ENCODE measurements at places on chromosomes 5 and 9.

DNA sequence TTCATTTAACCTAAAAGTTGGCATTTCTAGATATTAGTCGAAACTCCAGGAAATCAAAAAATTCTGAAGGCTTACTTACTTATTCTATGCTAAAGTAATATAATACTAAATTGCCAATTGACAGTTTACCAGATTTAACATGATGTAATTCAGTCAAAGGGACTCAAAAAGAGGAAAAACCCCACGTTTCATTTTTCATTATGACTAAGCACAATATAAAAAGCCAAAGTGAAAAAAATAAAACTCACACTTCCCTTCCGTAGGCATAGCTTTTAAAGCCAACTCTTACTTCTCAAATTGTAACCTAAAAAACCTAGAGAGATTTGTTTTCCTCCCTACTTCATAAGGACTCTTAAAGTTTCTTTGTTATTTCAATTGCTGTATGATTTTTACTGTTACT is 146.6 kb downstream of the RAPGEF6 start:
- no peak for DNase-seq

DNA sequence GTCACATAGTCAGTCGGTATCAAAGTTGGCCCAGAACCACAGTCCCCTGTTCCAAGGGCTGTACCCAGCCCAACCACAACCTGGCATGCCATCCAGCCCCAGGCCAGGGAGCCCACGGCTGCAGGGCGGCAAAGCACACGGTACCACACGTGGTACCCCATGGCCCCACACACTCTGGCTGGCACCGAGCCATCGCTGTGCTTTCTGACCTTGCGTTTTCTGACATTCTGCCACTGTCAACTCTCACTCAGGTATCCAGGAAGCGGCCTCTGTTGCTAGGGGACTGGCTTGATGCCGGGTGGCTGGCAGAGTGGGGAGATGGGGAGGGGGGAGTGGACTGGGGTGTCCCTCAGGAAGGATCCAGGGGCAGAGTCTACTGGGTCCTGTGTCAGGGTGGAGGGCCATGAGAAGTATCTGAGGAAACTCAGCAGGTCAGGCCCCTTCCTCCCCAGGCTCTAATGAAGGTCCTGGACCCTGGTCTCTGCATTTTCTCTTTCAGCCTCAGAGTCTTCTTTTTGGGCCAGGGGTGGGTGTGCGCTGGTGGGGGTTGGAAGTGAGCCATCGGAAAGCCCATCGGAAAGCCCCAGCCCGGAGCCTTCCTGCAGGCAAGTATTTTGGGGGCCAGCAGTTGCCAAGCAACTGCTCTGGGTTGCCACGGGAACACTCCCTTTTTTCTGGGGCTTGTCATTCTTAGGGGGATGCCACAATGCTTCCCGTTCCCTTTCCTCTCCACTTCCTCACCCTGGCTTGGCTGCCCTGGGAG is 21.0 kb upstream of the RALGDS start:
- DNase-seq: no peak

DNA sequence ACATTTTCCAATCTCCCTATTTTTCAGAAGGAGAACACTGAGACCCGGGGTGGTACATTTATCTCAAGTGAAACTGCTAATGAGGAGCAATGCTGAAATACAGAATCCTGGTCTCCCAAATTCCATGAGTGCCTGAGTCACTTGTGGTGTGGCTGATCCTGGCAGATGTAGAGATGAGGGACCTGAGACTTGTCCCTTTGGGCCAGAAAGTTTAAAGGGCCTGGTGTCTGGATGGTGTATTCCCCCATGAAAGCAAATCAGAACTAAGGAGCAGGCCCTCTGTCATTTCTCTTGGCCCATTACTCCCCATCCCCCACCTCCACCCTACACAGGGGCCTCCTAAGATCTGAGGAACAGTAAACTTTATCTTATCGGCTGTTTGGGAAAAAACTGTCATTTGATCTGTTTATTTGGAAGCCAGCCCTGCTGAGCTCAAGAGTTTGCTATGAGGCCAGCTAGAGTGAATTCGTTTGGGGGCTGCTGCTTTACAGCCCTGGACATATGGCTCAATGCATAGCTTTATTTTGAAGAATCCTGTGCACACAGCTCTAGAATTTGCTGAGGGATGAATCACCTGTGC is 140.3 kb downstream of the LHFPL2 start:
- no peak for DNase-seq

DNA sequence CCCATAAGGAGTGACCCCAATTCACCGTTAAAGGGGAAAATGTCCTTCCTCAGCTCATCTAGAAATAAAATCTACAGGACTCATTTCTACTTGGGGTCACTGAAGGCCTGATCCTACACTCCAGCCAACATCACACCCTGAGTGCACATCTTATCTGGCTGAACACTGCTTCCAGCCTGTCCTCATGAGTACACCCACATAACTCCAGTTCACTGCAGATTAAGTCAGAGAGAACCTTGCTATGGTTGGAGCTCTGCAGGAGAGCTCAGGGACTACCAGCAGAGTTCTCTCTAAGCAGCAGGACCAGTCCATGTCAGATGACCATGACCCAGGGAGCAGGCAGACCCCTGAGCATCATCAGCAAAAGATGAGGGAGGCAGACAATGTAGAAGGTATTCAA is 126.9 kb upstream of the MAP3K1 start:
- DNase-seq: no peak

DNA sequence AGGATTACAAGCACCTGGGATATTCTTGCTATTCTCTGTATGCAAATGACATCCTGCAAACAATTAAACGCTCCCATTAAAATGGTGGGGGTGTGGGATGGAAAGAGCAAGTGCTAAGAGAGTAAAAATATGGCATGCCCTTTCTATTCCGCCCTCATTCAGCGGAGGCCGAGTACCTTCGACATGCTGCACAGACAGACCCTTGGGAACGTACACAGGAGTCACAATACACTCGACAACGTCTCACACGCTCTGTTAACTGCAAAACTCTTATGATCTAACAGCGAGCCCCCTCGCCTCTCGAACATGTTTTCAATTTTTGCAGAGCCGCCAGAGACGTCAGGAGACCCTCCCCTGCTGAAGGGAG is 322.2 kb downstream of the CEMIP2 start:
- no peak for DNase-seq

- no peak for DNase-seq
These were observed 98.7 kb downstream of the TLE1 start for GRCh38 chr9:81590688-81591087.

DNA sequence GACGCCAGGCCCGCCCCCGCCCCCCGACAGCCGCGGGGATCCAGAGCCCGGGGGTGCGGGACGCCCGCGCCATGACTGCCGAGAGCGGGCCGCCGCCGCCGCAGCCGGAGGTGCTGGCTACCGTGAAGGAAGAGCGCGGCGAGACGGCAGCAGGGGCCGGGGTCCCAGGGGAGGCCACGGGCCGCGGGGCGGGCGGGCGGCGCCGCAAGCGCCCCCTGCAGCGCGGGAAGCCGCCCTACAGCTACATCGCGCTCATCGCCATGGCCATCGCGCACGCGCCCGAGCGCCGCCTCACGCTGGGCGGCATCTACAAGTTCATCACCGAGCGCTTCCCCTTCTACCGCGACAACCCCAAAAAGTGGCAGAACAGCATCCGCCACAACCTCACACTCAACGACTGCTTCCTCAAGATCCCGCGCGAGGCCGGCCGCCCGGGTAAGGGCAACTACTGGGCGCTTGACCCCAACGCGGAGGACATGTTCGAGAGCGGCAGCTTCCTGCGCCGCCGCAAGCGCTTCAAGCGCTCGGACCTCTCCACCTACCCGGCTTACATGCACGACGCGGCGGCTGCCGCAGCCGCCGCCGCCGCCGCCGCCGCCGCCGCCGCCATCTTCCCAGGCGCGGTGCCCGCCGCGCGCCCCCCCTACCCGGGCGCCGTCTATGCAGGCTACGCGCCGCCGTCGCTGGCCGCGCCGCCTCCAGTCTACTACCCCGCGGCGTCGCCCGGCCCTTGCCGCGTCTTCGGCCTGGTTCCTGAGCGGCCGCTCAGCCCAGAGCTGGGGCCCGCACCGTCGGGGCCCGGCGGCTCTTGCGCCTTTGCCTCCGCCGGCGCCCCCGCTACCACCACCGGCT is 1.0 kb downstream of the FOXE1 start:
- DNase-seq: no peak

- DNase-seq: no peak
These were observed 6.3 kb upstream of the ERAP1 start for GRCh38 chr5:96814041-96814440.

- no peak for DNase-seq
These were observed 187.0 kb upstream of the TRPM3 start for GRCh38 chr9:71308454-71308853.

DNA sequence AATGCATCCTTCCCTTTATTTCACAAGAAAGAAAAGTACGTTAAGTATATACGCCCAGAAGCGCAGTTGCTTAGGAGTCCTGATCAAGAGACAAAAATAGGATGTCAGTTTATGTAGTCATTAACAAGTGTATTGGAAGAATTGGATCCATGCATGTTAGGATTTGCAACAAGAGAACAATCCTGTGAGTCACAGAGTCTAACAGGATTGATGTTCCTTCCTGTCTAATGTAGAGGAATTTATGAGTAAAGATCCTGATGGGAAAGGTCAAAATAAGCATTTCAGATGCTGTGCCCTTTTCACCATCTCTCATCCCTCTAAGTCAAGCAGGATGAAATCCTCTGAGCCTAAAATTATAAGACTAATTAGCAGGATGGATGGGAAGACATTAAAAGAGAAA is 406.0 kb upstream of the GRIA1 start:
- DNase-seq: no peak

- DNase-seq: no peak
These were observed 48.1 kb upstream of the RIOK2 start for GRCh38 chr5:97231025-97231636.

GRCh38 chr9:268616-269015 is 54.0 kb downstream of the DOCK8 start:
- DNase-seq: no peak

Measured in thoracic aorta (tissue), 2 donors.